Stimulated activated CD4-positive, alpha-beta T cell treated with anti-CD3 and anti-CD28 coated beads, Interleukin-2, amount 100 ng/mL, for 48 hours (primary cell): ENCODE measurements at places on chromosomes 5 and 9.

GRCh38 chr9:136516191-136516654 is 29.6 kb downstream of the NOTCH1 start:
- no peak for DNase-seq

GRCh38 chr9:114315723-114316363 is 7.1 kb upstream of the ORM1 start:
- no peak for DNase-seq

DNA sequence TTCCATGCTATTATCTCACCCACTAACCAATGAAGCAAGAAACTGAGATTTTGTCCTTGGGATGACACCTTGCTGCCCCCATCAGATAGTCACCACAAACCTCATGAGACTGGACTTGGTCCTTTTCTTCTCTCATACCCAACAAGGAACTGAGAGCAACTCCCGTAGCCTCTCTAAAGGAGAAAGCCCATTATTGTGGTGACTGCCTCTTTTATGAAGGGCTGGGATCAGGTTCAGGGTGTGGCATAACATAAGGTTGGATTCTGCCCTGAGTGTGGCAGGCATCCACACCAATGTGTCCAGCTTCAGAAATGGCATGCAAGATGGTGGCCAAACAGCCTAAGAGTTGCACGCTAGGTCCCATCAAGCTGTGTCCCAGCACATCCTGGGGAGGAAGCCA is 1.3 kb upstream of the ACTL7A start:
- no peak for DNase-seq

- DNase-seq = no peak
Observed at GRCh38 chr5:75526070-75526469, 14.4 kb downstream of the POLK start.

DNA sequence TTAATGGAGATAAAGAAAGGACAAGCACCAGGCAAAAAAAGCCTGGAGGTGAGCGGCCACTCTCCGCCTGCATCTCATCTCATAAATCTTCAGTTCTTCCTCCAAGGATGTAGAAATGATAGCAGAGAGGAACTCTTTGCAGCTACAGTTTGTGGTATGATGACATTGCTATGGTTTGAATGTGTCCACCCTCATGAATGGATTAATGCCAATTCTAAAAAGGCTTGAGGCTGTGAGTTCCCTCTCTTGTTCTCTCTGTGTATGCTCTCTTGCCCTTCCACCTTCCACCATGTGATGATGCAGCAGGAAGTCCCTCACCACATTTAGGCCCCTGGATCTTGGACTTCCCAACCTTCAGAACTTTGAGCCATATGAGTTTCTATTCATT is 126.4 kb downstream of the SPOCK1 start:
- DNase-seq = no peak

DNA sequence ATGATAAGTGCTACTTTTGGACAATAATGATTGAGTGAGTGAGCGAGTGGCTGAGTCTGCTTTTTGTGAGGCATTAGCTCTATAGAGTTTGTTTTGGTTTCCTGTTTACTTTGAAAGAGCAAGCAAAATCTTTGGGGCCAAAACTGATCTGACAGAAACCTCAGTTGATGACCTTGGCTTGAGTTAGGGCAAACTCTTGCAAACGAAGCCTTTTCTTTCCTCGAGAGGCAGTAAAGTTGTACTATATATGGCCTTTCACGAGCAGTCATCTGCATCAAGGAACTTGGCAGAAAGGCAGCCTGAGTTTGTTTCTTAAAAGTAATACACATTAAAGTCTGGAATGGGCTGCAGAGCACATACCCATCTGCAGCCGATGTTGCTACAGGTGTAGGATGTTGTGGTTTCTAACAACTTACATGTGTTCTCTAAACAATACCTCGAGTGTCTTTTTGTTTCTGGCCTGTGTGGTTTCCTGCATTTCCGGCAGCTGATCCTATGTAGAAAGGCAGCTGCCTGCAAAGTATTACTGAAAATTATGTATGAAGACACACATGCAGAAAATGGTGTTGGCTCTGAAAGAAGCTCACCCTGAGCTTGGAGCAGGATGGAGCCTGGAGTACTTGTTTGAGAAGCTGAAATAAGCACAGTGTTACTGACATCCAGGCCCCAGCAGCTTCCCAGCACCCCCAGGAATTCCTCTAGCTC is 60.8 kb downstream of the FOXD1 start:
- no peak for DNase-seq

DNA sequence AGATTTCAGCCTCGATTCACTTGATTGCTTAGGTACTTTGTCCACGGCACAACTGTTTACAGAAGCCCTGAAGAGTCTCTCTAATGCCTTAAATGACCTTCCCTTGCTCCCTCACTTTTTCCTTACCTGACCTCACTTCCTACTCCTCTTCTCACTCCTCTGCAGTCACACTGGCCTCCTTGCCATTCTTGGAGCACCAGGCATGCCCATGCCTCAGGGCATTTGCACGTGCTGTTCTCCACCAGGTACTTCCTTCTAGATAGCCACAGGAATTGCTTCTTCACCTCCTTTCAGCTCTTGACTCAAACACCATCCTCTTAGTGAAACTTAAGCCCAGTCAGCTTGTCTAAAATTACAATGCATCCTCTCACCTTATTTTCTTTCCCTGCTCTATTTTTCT is 52.4 kb upstream of the TRAF1 start:
- no peak for DNase-seq

- no peak for DNase-seq
Observed at GRCh38 chr9:121281614-121282276, 13.8 kb downstream of the GSN start.

- no peak for DNase-seq
Observed at GRCh38 chr5:99639905-99640304, 711.1 kb upstream of the CHD1 start.
